ENCODE measurements at places on chromosomes 2 and 18. TPM values are rescaled to one million over a fixed set of nuclear protein-coding genes. Genes with fewer than 3 reads are reported as not detected.

Gene SIX3
- total RNA-seq: 28.8 TPM

DNA sequence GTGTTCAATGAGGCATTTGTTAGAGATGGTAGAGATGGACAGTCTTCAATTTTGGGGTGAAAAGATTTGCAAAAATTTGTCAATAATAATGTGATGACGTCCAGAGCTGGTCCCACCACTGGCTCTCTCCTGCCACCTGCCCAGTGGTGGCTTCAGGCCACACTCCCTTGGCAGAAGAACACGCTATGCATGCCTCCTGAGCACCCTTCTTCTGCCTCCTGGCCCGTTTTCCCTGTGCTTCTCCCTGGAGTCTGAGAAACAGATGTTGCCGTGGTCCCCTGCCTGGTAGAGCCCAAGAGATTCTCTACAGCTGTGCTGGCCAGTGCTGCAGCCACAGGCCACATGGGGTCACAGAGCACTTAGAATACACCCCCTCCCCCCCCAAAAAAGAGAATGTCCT lies 33.6 kb downstream of the INPP5D start:
- H3K4me1 ChIP-seq: no peaks in the 10 kb centered on the region
- H3K27me3 ChIP-seq: no peaks in the 10 kb centered on the region
- DNase-seq: no peak
- no peak overlapping the region for H3K4me3 ChIP-seq
- H3K27ac ChIP-seq: no peak overlapping the region

GRCh38 chr2:236240228-236240990 lies 23.8 kb downstream of the ASB18 start:
- H3K4me3 ChIP-seq: no peak overlapping the region
- H3K27ac ChIP-seq: no peak overlapping the region
- peak; percentile 21 for DNase-seq
- H3K27me3 ChIP-seq: peaks cover 44% of the 10 kb centered on the region
- H3K4me1 ChIP-seq: peaks cover 9% of the 10 kb centered on the region
- H3K36me3 ChIP-seq: no peaks in the 10 kb centered on the region

- no peak overlapping the region for H3K4me3 ChIP-seq
- no peaks in the 10 kb centered on the region for H3K27me3 ChIP-seq
- H3K27ac ChIP-seq: no peak overlapping the region
- no peak for DNase-seq
- no peaks in the 10 kb centered on the region for H3K4me1 ChIP-seq
These were observed 131.4 kb downstream of the ZNF236 start for GRCh38 chr18:76953583-76954233.

DNA sequence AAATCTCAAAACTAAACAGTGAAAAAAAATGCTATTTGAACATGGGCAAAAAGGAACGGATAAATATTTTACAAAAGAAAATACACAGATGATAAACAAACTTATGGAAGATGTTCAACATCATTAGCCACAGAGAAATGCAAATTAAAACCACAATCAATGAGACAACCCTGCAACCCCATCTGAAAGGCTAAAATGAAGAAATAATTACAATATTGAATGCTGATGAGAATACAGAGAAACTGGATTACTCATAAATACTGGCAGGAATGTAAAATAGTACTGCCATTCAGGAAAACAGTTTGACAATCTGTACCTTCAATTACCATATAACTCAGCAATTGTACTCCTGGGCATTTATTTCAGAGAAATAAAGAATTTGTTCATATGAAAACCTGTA lies 193.1 kb upstream of the UBE2E3 start:
- no peak for DNase-seq
- no peaks in the 10 kb centered on the region for H3K36me3 ChIP-seq
- H3K4me3 ChIP-seq: no peak overlapping the region
- H3K4me1 ChIP-seq: no peaks in the 10 kb centered on the region
- no peaks in the 10 kb centered on the region for H3K27me3 ChIP-seq

Gene DBI
- total RNA-seq: 158 TPM

DNA sequence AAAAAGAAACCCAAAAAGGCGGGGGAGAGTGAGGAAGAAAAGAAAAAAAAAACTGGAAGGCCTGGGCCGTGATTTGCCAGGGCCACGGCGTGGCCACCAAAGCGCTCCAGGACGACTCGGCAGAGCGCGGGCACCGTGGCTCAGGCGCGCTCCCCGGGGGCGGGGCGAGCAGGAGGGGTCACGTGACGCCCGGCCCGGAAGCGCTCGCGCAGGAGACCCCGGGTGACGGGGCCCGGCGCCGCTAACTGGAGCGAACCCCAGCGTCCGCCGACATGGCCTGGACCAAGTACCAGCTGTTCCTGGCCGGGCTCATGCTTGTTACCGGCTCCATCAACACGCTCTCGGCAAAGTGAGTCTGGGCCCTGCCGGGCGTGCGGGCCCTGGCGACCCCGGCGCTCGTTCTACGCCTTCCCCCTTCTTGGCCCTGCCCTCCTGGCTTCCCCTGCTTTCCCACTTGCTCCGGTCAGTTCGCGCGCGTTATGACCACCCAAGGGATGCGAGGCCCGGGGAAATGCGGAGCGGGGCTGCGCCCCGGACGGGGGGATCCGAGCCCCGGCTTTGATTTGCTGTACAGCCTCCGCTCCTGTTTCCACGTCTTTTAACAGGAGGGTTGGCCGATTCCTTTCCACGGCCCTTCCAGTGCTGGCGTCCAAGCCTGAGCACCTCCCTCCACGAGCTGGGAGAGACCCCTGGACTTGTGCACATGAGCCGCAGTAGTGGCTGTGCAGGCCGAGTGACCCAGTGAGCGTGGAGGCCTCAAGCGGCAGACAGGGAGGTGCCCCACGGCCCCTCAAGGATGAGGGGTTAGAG lies at the start of gene SLC35F6:
Gene SLC35F6, plus strand, starts transcription at position 207 of the 810 bp plus-strand sequence. Its CDS starts 66 bp downstream, at position 273.
- H3K27ac ChIP-seq: no peak within 1 kb of the TSS
- H3K27me3 ChIP-seq: no peaks in the 10 kb centered on the region
- DNase-seq: peak; percentile 89
- no peaks in the 10 kb centered on the region for H3K36me3 ChIP-seq
- H3K4me1 ChIP-seq: peaks cover 11% of the 10 kb centered on the region

GRCh38 chr2:232925821-232926156 lies 55.7 kb downstream of the SNORC start:
- H3K36me3 ChIP-seq: no peaks in the 10 kb centered on the region
- H3K27ac ChIP-seq: no peak overlapping the region
- H3K4me1 ChIP-seq: peaks cover 27% of the 10 kb centered on the region

DNA sequence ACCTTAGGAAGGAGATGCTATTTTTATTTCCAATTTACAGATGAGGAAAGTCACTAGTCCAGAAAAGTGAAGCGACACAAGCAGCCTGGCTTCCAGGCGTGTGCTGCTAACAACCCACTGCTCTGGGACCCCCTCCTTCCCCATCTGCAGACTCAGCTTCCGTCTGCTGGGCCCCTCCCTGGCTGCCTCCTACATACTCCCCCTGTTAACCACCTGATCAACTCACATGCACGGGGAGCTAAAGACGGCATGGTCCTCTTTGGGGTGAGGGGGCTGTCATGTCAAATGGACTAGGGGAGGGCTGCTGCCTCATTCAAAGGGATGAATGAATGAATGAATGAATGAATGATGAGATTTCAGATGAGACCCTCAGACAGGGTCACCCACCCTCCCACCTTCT lies 184.2 kb downstream of the CTIF start:
- no peak overlapping the region for H3K4me3 ChIP-seq
- H3K27ac ChIP-seq: no peak overlapping the region
- H3K36me3 ChIP-seq: no peaks in the 10 kb centered on the region
- DNase-seq: no peak
- H3K4me1 ChIP-seq: peaks cover 7% of the 10 kb centered on the region

Gene TAF4B
- total RNA-seq: 6.9 TPM

DNA sequence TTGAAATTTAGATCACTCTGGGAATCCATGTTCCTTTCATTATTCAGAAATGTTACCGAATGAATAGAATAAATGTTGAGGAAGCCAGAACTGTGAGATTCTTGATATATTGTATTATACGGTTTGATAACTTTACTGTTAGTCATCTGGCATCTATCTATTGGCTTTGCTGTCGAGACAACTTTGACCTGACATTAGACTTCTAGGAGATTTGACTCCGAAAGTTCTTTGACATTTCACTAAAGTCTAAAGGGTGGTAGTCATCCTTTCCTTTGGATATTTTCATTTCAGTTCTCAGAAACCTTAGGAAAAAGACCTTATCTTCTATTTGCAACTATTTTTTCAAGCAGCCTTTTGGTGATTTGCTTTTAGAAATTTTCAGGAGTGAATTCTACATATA lies 1.9 kb downstream of the BMPR2 start:
- H3K36me3 ChIP-seq: no peaks in the 10 kb centered on the region
- H3K4me1 ChIP-seq: peaks cover 19% of the 10 kb centered on the region
- H3K27me3 ChIP-seq: peaks cover 9% of the 10 kb centered on the region
- H3K4me3 ChIP-seq: peak overlapping the region; percentile 73
- no peak for DNase-seq

DNA sequence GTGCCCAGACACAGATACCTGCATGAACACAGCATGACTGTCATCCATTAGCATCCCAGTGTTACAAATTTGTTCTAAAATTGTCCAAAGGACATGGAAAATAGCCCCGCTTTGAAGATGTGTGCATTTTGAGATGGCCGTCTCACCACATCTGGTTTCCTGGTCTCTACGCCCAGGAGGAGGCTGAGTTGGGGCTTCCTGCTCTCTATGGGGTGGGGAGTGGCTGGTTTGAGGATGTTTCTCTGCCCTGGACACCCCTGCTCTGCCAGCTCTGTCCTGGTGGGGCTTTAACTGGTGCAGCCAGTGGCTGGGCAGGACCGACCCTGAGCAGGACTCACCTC lies 74.6 kb upstream of the SMAD7 start:
- no peaks in the 10 kb centered on the region for H3K4me1 ChIP-seq
- H3K27ac ChIP-seq: no peak overlapping the region
- no peak for DNase-seq

DNA sequence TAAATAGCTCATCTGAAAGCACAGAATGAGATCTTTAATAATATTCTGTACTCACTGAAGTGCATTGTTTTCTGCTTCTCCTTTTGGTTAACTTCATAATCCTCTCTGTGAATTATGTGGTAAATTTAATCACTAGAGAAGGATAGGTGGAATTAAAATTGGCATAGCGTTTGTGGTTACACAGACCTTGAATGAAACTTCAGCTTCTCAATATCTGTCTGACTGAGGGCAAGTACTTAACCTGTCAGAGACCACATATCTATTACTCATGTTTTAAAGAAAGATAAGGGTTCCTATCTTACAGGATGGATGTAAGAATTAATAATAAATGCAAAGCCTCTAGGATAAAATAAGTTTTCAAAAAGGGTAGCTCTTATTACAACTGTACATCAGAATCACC lies 861.8 kb downstream of the TRIB2 start:
- no peaks in the 10 kb centered on the region for H3K27me3 ChIP-seq
- no peaks in the 10 kb centered on the region for H3K36me3 ChIP-seq
- H3K27ac ChIP-seq: no peak overlapping the region
- no peak overlapping the region for H3K4me3 ChIP-seq
- H3K4me1 ChIP-seq: no peaks in the 10 kb centered on the region
- DNase-seq: no peak

- peak overlapping the region; percentile 80 for H3K4me3 ChIP-seq
- peak; percentile 40 for DNase-seq
- peak overlapping the region; percentile 97 for H3K27ac ChIP-seq
- no peaks in the 10 kb centered on the region for H3K27me3 ChIP-seq
These were observed 455 bp downstream of the PREPL start for GRCh38 chr2:44360749-44361329.

DNA sequence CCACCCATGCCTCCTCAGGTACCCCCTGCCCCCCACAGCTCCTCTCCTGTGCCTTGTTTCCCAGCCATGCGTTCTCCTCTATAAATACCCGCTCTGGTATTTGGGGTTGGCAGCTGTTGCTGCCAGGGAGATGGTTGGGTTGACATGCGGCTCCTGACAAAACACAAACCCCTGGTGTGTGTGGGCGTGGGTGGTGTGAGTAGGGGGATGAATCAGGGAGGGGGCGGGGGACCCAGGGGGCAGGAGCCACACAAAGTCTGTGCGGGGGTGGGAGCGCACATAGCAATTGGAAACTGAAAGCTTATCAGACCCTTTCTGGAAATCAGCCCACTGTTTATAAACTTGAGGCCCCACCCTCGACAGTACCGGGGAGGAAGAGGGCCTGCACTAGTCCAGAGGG lies 803 bp upstream of the DES start:
- no peak overlapping the region for H3K4me3 ChIP-seq
- peaks cover 11% of the 10 kb centered on the region for H3K4me1 ChIP-seq
- peaks cover 29% of the 10 kb centered on the region for H3K27me3 ChIP-seq
- H3K27ac ChIP-seq: no peak overlapping the region
- no peaks in the 10 kb centered on the region for H3K36me3 ChIP-seq

- H3K4me1 ChIP-seq: peaks cover 3% of the 10 kb centered on the region
- no peak overlapping the region for H3K4me3 ChIP-seq
- H3K27ac ChIP-seq: no peak overlapping the region
- peaks cover 5% of the 10 kb centered on the region for H3K36me3 ChIP-seq
These were observed 97.6 kb downstream of the UXS1 start for GRCh38 chr2:106096299-106097037.

Gene DSC3
- 1.2 TPM for total RNA-seq

- no peaks in the 10 kb centered on the region for H3K36me3 ChIP-seq
- peak; percentile 34 for DNase-seq
- no peak overlapping the region for H3K4me3 ChIP-seq
- no peaks in the 10 kb centered on the region for H3K27me3 ChIP-seq
These were observed 10.7 kb downstream of the MERTK start for GRCh38 chr2:111909079-111909478.

GRCh38 chr2:66334237-66335029 lies 100.5 kb upstream of the MEIS1 start:
- peaks cover 18% of the 10 kb centered on the region for H3K4me1 ChIP-seq
- DNase-seq: peak; percentile 19
- no peak overlapping the region for H3K27ac ChIP-seq
- H3K36me3 ChIP-seq: no peaks in the 10 kb centered on the region

- no peaks in the 10 kb centered on the region for H3K27me3 ChIP-seq
- H3K4me1 ChIP-seq: peaks cover under 1% of the 10 kb centered on the region
- DNase-seq: no peak
- H3K4me3 ChIP-seq: no peak overlapping the region
- H3K36me3 ChIP-seq: no peaks in the 10 kb centered on the region
These were observed 27.8 kb upstream of the SLC9A2 start for GRCh38 chr2:102591491-102592045.

DNA sequence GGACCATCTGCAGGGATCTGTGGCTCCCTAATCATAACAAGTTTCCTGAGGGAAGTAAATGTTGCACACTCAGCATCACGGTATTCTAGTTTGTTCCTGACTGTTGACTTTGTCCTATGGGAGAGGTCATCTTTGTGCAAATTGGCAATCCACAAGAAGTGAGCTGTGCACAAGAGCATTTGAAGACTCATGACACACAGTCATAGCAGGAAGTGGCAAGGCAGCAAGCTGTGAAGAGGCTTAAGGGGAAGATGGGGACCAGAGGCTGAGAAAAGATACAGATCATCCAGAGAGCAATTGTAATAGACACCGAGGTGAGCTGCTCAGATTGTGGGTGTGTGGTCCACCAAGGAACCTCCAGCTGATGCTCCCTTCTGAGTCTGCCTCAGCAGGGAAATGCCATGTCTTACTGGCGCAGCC lies 2.7 kb downstream of the TNP1 start:
- peaks cover 39% of the 10 kb centered on the region for H3K4me1 ChIP-seq
- H3K36me3 ChIP-seq: no peaks in the 10 kb centered on the region
- H3K27me3 ChIP-seq: no peaks in the 10 kb centered on the region
- peak overlapping the region; percentile 5 for H3K27ac ChIP-seq
- H3K4me3 ChIP-seq: no peak overlapping the region

- H3K27ac ChIP-seq: no peak overlapping the region
- peaks cover 3% of the 10 kb centered on the region for H3K4me1 ChIP-seq
- H3K4me3 ChIP-seq: no peak overlapping the region
These were observed 57.7 kb downstream of the ODC1 start for GRCh38 chr2:10390369-10390801.

- no peaks in the 10 kb centered on the region for H3K4me1 ChIP-seq
- H3K27ac ChIP-seq: no peak overlapping the region
- DNase-seq: no peak
- no peaks in the 10 kb centered on the region for H3K27me3 ChIP-seq
These were observed 512.0 kb downstream of the METTL4 start for GRCh38 chr18:2059336-2059735.

Gene ZBTB7C
- 0.15 TPM for total RNA-seq

Data from neural progenitor cell (in vitro differentiated cells).